ENCODE measurements at places on chromosomes 7 and 10.

GRCh38 chr7:97064972-97065587 is 40.4 kb upstream of the DLX5 start:
- DNase-seq = peak; percentile 39

DNA sequence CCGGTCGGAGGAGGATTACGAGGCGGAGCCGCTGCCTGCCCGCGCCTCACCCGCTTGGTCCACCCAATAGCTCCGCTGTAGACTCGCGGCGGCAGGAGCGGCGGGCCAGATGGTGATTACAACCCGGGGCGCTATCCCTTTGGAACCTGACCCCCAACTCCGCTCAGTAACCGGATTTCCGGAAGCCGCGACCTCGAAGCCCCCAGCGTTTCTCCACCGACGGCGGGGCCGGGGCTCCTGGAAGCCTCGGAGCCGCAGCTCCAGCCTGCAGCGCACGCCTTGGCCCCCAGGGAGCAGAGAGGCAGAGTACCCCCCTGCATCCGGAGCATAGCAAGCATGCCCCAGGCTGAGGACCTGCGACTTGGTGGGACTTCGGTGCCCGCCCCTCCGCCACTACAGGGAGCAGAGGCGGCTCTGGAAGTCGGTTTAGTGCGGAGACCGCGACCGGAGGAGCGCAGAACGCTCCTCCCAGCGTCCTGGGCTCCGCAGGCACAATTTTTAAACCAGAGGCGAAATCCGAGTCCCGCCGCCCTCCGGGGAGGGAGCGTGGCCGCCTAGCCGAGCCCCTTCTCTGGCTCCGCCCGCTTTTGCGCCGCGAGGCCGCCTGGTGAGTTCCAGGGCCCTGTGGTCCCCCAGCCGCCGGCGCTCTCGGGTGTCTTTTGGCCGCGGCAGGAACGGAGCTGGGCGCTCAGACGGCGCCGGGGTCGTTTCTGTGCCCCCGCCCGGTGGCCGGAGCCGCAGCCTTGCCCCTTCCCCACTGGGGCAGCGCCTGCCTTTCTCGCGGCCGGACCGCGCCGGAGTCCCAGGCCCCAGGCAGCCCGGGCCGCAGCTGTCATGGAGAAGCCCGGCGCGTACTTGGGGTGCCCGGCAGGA is 28.2 kb upstream of the BMS1 start:
- no peak for DNase-seq

DNA sequence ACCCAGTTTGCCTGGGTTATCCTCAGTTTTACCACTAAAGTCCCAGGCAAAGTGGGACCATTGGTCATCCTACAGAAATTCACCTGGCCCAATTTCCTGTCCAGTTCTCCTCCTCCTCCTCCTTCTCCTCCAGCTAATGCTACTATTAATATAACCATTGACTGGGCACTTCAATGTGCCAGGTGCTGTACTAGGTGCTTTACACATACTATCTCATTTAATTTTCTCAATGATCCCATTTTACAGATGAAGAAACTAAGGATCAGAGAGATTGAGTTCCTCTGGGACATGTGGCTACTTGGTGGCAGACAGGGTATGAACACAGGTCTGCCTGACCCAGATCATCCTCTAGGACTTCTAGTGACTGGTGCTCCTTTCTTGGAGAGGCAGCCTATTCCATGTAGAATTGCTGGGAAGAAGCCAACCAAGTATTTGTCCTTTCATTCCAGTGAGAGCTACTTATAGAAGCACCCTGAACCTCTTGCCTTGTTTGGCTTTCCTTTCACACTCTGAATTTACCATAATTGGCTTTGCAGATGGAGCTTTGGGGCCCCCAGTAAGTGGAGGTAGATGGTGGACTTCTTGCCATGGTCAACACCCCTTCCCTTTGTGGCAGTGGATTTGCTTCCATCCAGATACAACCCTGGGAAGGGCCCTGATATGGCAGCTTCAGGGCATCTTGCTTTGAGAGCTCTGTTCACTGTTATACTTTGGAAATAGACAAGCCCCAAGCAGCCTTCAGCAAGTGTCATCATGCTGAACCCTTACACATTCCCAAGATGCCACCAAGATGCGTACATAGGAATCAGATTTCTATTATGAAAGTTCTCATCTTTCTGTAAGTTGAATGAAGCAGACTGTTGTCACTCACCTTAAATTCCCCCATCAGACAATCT is 78.7 kb downstream of the MYOF start:
- DNase-seq = no peak

DNA sequence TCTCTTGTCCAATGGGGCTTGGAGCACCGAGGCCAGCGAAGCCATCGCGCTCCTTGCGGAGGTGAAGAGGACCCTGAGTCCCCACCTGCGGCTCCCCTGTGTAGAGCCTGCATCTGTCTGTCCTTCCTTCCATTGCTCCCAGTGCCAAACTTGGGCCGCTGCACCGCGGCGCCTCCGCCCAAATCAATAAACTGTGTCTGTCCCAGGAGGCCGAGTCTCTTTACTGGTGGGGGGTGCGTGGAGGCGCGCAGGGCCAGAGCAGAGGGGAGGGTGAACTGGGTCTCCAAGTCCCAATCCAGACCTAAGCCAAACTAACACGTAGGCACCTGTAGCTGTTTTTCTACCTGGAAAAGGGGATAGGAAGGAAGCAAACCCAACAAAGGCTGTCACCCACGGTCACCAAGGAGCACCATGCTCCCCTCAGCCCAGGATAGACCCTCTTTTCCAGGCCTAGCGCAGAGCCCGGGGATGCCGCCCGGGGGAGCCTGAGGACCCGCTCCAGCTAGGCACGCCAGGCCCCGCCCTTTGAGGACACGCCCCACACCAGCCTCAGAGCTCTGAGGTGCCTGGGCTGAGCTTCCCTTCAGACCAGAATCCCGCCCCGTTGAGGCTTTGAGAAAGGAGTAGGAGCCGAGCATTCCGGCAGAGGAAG is 1.2 kb upstream of the CHAT start:
- DNase-seq = no peak

- DNase-seq = no peak
Observed at GRCh38 chr10:96675846-96676245, 44.5 kb downstream of the PIK3AP1 start.

- DNase-seq = no peak
Observed at GRCh38 chr7:12504149-12504548, 66.4 kb upstream of the SCIN start.

DNA sequence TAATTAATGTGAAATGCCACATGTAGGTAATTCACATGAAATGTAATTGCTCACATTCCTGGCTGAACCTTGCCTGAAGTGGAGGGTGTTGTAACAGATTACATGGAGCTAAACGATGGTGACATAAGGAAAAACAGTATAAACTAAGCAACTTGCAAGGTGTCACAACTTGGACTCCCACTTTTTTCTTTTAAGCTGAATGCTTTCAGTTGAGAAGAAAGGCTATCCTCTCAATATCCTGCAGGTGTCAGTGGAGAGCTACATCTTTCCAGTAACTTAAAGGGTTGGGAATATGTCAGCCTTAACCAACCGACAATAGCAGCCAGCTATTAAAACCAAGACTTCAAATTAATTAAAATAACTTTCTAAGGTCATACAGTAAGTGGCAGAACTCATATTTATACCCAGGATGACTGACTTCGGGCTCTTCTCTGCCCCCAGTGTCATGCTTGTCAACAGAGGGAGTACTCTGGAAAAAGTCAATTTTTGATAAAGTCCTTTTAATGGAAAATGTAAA is 33.7 kb downstream of the NRBF2 start:
- peak; percentile 79 for DNase-seq

DNA sequence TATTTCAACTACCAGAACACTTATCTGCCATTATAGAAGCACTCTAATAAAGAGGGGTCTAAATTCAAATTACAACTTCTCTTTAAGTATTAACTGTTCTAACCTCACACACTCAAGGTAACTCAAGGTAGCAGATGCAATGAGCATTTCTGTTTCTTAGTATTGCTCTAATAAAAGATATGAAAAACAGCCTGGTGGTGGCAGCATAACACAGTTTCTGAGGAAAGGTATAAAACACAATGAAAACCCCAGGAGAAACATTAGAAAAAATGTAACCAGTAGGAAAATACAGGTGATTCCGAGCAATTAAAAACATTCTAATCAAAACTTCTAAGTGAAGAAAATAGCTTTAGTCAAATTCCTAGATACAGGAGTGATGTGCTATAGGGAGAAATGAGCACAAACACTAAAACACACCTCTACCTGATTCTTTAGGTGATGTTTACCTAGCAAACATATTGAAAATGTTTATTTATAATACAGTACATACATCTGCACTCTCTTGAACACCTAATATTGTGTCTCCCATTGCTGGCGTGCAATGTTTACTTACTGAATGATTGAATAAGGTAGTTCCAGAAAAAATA is 3.5 kb downstream of the MKRN1 start:
- DNase-seq = peak; percentile 40

- DNase-seq = peak; percentile 71
Observed at GRCh38 chr10:3192856-3193635, 20.5 kb upstream of the PITRM1 start.

GRCh38 chr7:137360087-137360679 is 16.6 kb upstream of the PTN start:
- no peak for DNase-seq

DNA sequence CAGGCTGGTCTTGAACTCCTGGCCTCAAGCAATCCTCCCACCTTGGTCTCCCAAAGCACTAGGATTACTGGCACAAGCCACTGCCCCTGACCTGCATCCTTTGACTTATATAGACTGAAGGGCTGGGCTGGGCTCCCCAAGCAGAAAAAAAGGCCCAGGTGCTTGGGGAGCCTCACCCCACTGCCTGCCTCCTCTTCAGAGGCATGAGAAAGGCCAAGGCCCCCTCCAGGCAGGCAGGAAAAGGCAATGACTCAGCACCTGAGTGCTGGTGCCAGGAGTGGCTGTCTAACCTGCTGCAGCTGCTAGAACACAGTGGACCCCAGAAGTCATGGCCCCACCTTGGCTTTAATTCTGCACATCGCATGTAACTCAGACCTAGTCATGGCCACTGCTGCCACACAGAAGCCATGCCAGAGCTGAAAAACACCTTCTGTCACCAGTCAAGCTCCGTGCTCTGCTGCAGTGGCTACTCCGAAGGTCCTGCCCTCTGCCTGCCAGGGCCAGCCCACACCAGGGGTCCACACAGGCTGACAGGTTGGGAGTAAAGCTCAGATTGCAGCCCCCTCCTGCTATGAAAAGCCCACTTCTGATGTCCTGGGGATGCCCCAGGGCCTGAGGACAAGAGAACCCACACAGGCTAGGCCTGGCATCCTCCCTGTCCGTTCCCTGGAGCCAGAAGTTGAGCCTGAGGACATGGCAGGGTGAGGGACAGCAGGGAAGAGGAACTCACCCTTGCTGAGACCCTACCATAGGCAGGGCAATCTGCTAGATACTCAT is 48.5 kb downstream of the GRID1 start:
- DNase-seq = no peak

GRCh38 chr10:71887743-71888142 is 36.7 kb upstream of the PSAP start:
- no peak for DNase-seq

DNA sequence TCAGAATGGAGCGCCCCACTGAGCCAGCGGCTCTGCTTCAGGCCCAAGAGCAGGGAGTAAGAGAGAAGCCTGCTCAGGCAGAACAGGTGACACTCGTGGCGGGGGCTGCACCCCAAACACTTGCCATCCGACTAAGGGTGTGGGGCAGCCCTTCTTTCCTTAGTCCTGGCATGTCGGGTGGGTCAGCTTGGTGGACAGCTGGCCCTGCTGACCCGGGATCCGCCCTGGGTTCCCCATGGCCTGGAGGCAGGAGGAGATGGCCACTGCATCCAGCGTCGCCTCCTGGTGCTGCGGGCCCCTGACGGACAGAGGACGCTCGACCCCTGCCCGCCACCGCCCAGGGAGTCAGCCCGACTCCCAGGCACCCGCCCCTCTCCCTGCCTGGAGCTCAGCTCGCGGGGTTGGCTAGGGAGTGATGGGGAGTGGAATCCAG is 1.2 kb upstream of the PAOX start:
- no peak for DNase-seq

DNA sequence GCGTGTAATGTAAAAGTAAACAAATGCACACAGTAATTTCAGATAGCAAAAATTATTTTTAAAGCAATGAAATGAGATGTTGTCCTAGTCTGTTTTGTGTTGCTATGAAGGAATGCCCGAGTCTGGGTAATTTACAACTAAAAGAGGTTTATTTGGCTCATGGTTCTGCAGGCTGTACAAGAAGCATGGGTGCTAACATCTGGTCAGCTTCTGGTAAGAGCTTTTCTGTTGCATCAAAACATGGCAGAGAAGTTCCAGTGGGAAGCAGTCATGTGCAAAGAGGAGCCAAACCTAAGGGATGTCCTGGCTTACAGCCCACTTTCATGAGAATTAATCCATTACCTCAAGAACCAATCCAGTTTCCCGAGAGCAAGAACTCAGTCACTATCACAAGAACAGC is 62.9 kb upstream of the MNX1 start:
- DNase-seq = no peak

DNA sequence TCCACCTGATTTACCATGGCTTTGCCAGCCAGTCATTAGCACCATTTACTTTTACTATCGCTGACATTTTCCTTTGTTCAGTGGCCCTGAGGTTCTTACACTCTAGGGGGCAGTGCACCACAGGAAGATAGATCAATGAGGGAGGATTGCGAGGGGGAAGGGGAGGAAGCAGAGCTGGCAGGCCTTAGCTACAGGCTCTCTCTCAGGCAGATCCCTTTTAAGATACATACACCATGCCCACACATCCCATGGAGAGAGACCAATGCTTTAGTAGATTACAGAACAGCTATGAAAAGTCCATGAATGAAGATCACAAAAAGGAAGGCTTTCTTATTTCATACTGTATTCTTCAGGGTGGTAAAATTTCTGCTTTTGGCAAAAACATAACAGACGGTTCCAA is 47.4 kb downstream of the DENND11 start:
- peak; percentile 69 for DNase-seq

DNA sequence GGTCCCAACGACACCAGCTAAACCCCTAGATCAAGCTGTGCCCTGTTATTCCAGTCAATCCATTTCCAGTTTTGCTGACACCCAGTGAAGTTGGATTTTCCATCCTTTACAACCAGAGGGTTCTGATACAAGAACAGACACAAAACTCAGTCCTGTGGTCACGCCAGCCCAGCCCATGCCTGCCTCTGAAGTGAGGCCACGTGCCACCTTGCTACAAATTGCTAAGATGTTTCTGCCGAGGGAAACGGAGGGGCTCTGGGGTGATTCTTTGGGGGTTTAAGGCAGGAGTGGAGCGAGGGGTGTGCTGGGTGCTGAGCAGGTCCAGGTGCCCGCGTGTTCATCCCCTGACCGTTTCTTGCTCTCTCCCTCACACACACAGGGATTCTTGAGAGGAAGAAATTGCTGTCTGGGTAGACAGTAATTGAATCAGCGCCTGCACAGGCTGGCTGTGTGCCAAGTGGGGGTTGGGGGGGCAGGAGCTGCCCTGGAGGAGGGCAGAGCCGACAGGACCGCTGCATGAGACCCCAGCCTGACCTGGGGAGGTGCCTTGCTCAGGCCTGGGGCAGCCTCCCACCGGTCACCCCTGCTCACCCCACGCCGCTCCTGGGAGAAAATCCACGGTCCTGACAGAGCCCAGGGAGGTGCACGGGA is 38.1 kb downstream of the ADAP1 start:
- no peak for DNase-seq

DNA sequence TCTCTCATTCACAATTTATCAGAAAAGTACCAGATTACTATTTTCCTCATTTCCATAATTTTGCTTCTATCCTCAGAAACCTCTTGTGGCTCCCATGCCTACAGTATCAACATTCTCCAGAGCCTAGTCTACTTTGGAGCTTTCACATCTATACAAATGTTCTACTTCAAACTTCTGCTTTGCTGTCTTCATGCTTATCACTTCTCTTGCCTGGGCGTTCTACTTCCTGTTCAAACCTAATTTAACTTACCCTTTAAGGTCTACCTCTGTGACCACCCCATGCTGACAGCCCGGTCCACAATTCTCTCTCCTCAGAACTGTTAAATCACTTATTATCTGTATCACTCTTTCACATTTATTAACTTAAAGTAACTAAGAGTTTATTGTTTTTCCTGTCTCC is 6.1 kb upstream of the PTPN12 start:
- no peak for DNase-seq
